Smooth muscle cell of the umbilical artery (primary cell): ENCODE measurements at places on chromosomes 16 and 17. TPM values are rescaled to one million over a fixed set of nuclear protein-coding genes. Genes with fewer than 3 reads are reported as not detected.

Gene YPEL3
- total RNA-seq, result 5.9 and 6.6 TPM in 2 replicates

Gene CLEC18A
- total RNA-seq, result 0.32 and 1.5 TPM in 2 replicates

Gene KRTAP4-6
- total RNA-seq, result not detected in 2 replicates

Gene MYH1
- under 0.01 and 0.09 TPM in 2 replicates for total RNA-seq

Gene TBC1D3D
- total RNA-seq, result 0.37 TPM in 1 of 2 replicates, not detected in the other

Gene UBE2I
- total RNA-seq, result 50.5 and 64.1 TPM in 2 replicates

Gene ABI3
- total RNA-seq, result under 0.01 TPM in 1 of 2 replicates, not detected in the other

Gene SECTM1
- total RNA-seq, result 1.2 TPM in 1 of 2 replicates, not detected in the other

Gene PNMT
- total RNA-seq, result not detected in 2 replicates

Gene ABCA8
- 43.0 and 80.8 TPM in 2 replicates for total RNA-seq

Gene RUNDC1
- 10.4 and 13.3 TPM in 2 replicates for total RNA-seq

Gene NEUROD2
- not detected in 2 replicates for total RNA-seq

Gene CCL16
- not detected in 2 replicates for total RNA-seq

Gene PLA2G15
- total RNA-seq, result 49.0 and 76.7 TPM in 2 replicates

Gene EVI2B
- not detected in 2 replicates for total RNA-seq

Gene ITGB3
- 75.4 and 88.1 TPM in 2 replicates for total RNA-seq

Gene DNAI2
- not detected in 2 replicates for total RNA-seq
